HTR-8/SVneo (cell line): ENCODE measurements at places on chromosomes 3 and 15.
A peak's percentile ranks its signal among the peaks of the same experiment; 100 is the strongest.

GRCh38 chr3:194273743-194274310 is 77.3 kb downstream of the CPN2 start:
- DNase-seq = no peak

GRCh38 chr15:68408971-68409370 is 23.0 kb downstream of the ITGA11 start:
- no peak for DNase-seq

DNA sequence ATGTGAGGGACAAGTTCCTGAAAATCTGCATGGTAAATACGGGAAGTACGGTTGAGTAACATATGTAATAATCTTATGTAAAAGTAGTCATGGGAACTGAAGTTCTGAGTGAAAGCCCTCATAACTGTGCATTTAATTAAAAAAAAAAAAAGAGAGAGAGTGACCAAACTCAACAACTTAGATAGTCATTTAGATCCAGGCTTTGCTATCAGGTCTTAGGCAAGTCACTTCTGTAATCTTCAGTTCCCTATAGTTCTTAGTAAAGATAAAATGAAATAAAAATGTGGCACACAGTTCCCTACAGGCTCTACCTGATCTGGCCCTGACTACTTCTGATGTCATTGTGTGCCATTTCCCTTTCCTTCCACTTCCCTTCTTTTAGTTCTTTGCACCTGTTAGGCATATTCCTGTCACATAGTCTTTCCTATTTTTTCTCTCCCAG is 15.0 kb downstream of the RNF111 start:
- no peak for DNase-seq

DNA sequence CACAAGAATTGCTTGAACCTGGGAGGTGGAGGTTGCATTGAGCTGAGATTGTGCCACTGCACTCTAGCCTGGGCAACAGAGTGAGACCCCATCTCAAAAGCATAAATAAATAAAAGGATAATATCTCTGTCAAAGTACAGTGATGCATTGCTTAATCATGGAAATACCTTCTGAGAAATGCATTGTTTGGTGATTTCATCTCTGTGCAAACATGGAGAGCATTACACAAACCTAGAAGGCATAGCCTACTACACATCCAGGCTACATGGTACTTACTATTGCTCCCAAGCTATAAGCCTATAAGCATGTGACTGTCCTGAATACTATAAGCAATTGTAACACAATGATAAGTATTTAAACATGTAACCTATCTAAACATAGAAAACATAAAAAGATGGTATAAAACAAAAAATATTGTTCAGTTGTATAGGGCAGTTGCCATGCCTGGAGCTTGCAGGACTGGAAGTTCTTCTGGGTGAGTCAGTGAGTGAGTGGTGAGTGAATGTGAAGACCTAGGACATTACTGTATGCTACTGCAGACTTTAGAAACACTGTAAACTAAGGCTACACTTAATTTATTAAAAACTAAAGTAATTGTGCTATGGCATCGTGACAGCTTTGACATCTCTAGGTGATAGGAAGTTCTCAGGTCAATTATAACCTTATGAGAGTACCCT is 93.6 kb upstream of the SNRPN start:
- DNase-seq = no peak

DNA sequence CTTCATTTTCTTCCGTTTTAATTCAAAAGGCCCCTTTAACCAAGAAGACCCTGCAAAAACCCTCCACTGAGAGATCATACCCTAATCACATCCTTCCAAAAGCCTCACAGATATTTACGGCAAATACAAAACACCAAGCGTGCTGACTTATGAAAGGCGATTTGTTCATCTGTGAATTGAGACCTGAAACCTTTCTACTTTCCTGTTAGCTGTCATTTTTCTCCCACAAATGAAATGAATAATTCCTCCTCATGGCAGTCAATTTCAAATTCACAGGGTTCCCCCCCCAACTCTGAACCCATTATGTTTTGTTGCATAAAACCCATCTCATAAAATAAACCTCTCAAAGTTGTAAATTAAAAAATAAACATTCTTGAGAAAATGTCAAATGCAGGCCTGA is 149.6 kb downstream of the PDZRN3 start:
- no peak for DNase-seq

GRCh38 chr3:187963677-187964385 is 190.1 kb upstream of the LPP start:
- no peak for DNase-seq

GRCh38 chr3:142987707-142988106 is 13.7 kb upstream of the U2SURP start:
- no peak for DNase-seq

DNA sequence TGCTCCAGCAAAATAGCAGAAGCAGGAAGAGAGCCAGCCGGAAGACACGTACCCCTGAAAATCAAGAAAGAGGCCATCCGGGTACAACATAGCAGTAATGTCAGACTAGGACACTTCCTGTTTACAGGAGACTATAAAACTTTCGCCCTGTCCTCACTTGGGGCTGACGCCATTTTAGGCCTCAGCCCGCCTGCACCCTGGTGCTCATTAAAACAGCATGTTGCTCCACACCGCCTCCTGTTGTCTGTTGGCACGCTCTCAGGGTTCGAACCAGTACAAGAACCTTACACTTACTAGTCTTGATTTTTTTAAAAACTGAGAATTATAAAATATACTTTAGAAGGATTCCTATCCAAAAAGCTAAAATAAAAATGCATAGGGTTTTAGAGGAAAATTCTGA is 159.8 kb upstream of the NR2E3 start:
- DNase-seq = no peak

- DNase-seq = peak; percentile 45
These were observed 95.3 kb downstream of the IGF2BP2 start for GRCh38 chr3:185729337-185730055.

DNA sequence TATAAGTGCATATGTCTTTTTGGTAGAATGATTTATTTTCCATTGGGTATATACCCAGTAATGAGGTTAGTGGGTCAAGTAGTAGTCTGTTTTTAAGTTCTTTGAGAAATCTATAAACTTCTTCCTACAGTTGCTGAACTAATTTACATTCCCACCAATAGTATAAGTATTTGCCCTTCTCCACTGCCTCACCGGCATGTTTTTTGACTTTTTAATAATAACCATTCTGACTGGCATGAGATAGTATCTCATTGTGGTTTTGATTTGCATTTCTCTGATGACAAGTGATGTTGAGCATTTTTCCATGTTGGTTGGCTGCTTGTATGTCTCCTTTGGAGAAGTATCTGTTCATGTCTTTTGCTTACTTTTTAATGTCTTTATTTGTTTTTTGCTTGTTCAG is 94.1 kb upstream of the TP63 start:
- DNase-seq = no peak

DNA sequence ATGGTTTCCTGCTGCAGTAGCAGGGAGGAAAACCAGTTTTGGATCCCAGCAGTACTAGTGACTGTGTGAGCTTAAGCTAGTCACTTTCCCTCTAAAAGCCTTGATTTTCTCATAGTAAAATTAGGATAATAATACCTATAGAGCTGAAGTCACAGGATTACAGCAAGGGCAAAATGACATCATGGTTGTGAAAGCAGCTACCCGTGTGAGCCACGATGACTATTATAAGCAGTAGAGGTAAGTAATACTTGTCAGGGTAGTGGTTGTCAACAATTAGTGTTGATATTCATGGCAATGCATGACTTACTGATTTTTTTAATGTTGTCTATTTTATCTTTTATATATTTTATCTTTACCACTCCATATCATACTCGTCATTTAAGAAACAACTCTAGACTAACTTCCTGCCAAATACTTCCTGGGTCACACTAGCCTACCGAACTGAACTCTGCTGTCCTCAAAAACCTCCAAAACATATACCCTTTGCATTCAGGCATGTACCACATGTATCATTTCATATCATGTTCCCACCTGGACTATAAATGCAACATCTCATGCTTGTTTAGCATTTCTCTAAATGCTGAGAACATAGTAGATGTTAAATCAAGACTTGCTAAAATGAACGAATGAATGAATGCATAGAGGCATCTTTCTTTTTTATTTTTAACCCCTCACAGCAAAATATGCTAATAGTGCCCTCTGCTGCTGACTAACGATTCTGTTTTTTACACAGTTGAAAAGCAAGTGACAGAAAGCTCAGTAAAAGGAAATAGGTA is 172.6 kb downstream of the P3H2 start:
- no peak for DNase-seq

DNA sequence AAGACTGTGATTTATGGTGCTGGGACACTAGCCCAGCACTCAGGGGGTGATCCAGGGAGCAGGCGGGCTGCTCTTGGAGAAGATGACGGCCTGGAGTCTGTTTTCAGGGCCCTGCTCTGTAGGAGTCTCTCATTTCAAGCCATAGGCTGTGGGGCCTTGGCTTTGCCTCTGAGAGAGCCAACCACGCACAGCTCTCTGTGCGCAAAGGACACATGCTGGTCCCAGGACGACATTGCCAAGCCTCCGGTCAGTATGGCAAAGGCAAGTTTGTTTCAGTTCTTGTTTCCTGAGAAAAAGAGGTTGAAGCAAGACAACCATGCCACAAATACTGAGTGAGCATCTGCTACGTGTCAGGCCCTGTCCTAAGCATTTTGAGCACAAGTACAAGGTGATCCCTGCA is 197.1 kb downstream of the EPHB1 start:
- no peak for DNase-seq

- DNase-seq = no peak
These were observed 56.4 kb downstream of the PRKCI start for GRCh38 chr3:170278627-170279026.

DNA sequence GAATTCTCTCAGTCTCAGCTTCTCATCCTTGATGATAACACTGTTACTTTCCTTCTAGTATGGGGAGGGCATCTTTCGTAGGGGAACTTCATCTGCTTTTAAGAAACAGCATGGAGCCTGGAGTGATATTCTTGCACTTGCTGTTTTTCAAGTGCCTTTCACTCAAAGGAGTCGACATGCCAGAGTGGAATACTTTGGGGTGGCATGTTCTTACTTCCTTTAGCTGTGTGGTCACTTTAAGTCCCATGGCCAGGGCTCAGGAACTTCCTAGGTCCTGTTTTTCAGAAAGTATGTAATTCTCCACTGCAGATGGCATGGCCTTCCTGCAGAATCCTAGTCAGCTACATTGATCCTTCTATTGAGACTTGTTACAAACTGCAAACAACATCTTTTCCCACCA is 28.1 kb upstream of the CDCP1 start:
- no peak for DNase-seq

DNA sequence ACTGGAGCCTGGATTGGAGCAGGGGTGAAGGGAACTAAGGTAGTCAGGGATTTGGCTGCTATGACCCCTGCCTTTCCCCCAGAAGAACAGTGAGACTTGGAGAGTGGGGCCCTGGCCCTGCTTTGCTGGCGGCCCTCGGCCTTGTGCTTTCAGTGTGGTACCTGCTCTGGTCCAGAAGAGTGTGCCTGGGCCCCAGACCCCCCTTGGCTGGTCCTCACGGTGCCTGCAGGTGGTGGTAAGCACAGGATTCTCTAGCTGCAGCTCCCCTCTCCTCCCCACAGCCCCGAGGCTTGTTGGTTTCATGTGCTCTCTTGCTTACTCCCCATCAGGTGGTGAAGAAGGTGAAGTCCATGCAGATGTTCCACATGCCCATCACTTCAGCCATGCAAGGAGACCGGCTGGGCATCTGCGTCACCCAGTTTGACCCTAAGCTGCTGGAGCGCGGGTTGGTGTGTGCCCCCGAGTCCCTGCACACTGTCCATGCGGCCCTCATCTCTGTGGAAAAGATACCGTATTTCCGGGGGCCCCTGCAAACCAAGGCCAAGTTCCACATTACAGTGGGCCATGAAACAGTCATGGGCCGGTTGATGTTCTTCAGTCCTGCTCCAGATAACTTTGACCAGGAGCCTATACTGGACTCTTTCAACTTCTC is 125.7 kb downstream of the DNAJB8 start:
- DNase-seq = no peak

DNA sequence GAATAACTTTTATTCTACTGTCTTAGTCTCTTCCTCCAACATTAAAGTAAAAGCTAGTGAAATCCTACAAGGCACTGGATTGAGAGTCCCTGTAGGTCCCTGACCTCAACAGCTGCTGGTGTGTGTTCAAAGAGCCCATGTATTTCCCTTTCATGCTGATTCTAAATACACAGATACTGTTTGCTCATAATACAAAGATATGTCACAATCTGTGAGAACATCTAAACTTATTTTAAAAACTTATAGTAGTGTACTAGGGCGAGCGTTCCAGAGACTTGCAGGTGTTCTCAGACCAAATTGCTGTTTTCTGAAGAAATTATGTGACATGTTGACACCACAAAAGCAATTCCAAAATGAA is 145.9 kb upstream of the LIPC start:
- DNase-seq = no peak

- no peak for DNase-seq
These were observed 40.8 kb upstream of the EIF5A2 start for GRCh38 chr3:170949211-170949610.

GRCh38 chr3:159619341-159619885 is 369.2 kb upstream of the IL12A start:
- no peak for DNase-seq

GRCh38 chr3:170432416-170432815 is 13.7 kb downstream of the CLDN11 start:
- DNase-seq = no peak

GRCh38 chr15:40313531-40314398 is 6.0 kb upstream of the PLCB2 start:
- DNase-seq = no peak

GRCh38 chr3:31831591-31831990 is 149.5 kb downstream of the OSBPL10 start:
- no peak for DNase-seq

DNA sequence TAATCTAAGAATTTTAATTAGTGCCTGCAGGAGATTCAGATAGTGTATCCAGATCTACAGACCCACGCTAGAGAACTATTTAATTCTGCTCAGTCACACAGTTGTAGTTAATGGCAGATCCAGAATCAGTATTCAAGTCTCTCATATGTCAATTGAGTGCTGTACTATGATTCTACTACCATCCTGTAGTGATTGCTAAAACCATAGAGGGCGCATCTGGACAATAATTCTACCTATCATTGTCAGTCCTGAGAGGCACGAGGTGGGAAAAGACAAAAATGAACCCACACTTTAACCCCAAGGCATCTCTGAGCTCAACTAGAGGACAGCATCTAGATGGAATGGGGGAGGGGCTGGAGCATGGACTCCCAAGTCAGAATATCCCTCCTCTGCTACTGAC is 22.7 kb downstream of the DHX36 start:
- DNase-seq = no peak

GRCh38 chr3:137948400-137949072 is 61.4 kb upstream of the CLDN18 start:
- DNase-seq = no peak

- no peak for DNase-seq
These were observed 62.5 kb upstream of the GBE1 start for GRCh38 chr3:81823882-81824395.

GRCh38 chr3:40317061-40317855 is 7.8 kb downstream of the EIF1B start:
- peak; percentile 37 for DNase-seq

DNA sequence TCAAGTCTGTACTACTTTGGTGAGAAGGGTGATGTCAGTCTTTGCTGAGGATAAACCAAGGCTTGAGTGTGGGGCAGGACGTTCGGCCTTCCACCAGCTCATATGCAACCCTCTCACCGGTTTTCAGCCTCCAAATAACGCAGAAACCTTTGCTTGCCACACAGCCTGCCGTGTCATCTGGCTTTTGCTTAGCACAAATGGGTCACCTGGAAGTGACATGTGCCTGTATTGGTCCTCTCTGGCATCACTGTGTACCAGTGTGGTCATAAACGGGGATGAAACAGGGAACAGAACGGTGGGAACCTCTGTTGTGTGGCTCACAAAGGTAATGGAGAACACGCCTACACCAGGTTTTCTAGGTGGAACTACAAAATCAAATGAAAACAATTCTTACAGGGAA is 7.1 kb downstream of the POMGNT2 start:
- DNase-seq = no peak
